KBM-7 (cell line): ENCODE measurements at places on chromosomes 13 and 19.

DNA sequence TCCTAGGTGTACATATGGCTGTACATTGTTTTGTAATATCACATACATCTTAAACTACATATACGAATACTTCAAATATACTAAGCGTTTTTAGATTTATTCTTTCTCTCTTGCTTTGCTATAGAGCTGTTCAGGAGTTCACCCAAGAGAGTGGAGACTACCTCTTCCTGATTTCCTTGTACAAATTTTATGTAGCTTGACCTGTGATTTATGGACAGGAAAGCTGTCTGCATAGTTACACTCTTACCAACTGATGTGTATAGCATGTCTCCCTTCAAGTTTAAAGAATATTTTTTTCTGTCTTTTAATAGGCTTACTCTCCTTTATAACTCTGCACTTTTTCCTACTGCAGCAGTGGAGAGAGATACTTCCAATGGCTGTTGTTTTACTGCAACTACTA is 428.7 kb downstream of the NDFIP2 start:
- no peak for DNase-seq

DNA sequence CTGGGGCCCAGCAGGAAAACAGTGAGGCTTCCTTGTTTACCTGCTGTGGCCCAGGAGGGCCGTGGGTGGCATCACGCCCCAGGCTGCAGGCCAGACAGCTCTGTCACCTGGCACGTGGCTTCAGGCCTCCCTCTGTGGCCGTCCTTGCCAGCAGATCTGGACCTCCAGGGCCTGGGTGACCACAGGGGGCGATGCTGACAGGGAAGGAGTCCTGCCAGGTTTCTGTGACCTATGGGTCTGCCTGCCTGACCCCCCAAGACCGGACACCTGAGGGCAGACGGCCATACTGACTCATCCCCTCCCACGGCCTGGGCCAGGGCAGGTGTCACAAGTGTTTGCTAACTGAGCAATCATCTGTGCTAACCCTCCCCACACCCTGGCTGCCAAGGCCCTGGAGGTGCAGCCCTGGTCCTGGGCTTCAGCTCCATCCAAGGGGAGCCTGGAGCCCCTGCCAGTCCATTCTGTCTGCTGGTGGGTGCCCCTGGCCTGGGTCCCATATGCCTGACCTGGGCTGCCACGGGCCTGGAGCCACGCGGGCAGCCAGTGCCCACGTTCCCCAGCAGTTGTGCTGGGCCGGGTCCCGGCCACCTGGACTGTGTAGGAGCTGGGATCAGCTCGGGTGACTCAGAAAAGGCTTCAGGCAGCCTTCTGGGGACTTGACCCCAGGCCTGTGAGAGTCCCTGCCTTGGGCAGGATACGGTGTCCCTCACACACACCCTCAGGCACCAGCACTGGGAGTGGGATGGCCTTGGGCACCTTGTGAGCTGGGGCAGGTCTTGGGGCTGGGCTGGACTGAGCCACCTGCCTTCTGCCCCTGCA is 3.7 kb downstream of the CDC34 start:
- no peak for DNase-seq

- DNase-seq: no peak
Measured at GRCh38 chr13:50800091-50800739, 43.3 kb downstream of the DLEU7 start.

- peak; percentile 11 for DNase-seq
Measured at GRCh38 chr13:107020393-107020792, 452.5 kb upstream of the ARGLU1 start.

DNA sequence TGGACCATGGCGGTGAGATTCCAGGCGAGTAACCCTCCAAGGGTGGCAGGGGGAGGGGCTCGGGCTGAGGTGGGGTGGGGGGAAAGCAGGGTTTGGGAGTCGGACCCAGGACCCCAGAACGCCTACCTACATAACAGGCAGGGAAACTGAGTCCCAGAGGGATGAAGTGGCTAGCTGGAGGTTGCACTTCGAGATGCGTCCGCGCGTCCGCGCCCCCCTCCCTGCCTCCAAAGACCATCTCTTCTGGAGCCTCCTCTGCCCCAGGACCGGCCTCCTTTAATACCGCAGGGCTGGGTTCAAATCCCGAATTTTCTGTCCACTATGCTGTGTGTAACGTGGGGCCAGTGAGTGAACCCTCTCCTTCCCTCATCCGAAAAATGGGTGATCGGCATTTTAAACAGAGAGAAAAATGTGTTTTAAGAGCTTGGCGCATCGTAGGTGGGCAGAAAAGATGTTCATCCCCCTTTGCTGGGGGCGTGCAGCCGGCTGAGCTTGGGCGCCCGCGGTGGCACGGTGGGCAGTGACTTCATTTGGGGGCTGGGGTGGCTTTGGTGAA is 13.8 kb downstream of the TJP3 start:
- DNase-seq: no peak

GRCh38 chr19:58058467-58058866 is 615 bp upstream of the ZNF135 start:
- no peak for DNase-seq

GRCh38 chr13:94666065-94666464 is 46.3 kb downstream of the SOX21 start:
- no peak for DNase-seq

DNA sequence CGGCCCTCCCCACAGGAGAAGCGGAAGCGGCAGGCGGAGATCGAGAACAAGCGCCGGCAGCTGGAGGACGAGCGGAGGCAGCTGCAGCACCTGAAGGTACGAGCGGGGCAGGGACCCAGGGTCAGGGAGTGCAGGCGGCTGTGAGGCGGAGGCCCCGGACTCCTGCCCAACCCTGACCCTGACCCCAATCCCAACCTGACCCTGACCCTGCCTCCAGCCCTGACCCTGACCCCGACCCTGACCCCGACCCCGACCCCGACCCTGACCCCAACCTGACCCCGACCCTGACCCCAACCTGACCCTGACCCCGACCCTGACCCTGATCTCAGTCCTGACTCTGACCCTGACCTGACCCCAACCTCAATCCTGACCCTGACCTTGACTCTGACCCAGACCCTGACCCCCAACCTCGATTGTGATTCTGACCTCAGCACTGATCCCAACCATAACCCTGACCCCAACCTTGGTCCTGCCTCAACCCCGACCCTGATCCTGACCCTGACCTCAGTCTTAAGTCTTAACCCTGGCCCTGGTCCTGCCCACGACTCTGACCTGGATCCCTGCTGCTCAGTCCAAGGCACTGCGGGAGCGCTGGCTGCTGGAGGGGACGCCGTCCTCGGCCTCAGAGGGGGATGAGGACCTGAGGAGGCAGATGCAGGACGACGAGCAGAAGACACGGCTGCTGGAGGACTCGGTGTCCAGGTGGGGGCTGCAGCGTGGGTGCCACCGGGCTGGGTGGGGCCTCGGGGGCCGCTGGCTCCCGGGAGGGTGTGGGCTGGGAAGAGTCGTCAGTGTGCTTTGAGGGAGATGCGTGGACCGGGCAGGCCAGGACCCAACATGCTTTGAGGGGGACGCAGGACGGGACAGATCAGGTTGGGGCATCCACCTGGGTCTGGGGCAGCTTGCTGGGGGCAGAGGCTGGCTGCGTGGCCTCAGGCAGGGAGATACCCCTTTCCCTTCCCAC is 18.5 kb downstream of the PALM start:
- no peak for DNase-seq

- no peak for DNase-seq
Measured at GRCh38 chr13:93740334-93740733, 513.7 kb downstream of the GPC6 start.

GRCh38 chr13:80348750-80349149 is 7.8 kb upstream of the SPRY2 start:
- DNase-seq: no peak

GRCh38 chr19:12806242-12807081 is at the start of gene RNASEH2A:
Gene RNASEH2A, plus strand, starts transcription at chr19:12806584. Its CDS starts 90 bp downstream, at chr19:12806674.
- peak; percentile 89 for DNase-seq
